Right ventricle myocardium inferior (tissue), 1 donor: ENCODE measurements at places on chromosomes 3 and 15. TPM values are rescaled to one million over a fixed set of nuclear protein-coding genes. Genes with fewer than 3 reads are reported as not detected.
A peak's percentile ranks its signal among the peaks of the same experiment; 100 is the strongest.

Gene CHRM5
- not detected for total RNA-seq

Gene LRRC49
- total RNA-seq: 70.9 TPM

Gene NTRK3
- total RNA-seq: 5.1 TPM

Gene SRP14
- total RNA-seq: 232 TPM

Gene MED12L
- total RNA-seq: 0.49 TPM

Gene AMT
- total RNA-seq: 20.5 TPM

Gene HCLS1
- total RNA-seq: 13.9 TPM

Gene PIERCE2
- total RNA-seq: 6.2 TPM

Gene DPPA4
- not detected for total RNA-seq

Gene ALDH1A2
- 14.2 TPM for total RNA-seq

Gene DHX36
- 25.1 TPM for total RNA-seq

Gene KLHL40
- not detected for total RNA-seq

GRCh38 chr3:168239287-168239686 is 143.6 kb upstream of the GOLIM4 start:
- no peak for DNase-seq

DNA sequence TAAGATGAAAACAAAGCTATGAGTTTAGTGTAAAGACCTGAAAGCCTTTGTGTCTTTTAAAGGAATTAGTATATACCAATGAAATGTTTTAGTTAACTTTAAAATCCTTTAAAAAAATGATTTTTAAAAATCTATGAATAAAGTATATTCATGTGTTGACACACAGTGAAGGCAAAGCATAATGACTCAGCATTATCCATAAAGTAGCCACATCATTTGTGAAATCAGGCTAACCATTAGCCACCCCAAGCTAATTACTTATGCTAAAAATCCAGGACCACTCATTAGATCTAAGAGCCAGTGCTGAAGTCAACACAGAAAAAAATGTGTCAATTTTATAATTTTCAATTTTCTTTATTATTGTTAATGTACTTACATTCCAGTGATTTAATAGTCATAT is 310.2 kb downstream of the TBC1D5 start:
- DNase-seq: no peak

GRCh38 chr3:2896308-2896939 is 213.8 kb downstream of the IL5RA start:
- DNase-seq: no peak

DNA sequence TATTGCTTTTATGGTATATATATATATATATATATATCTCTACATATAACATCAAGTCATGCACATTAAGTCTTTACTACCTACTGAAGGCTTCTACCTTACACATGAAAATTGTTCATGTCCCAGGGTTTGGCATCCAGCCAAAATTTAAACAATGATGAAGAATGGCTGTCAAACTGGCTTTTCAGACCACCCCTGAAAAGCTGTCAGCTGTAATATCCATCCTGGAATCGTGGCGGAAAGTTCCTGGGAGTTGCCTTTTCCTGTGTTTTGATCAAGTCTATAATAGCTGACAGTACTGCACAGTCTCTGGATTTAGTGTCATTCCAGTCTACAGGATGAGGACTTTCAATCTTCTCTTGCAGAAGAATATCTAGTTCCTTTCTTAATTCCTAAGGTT is 48.3 kb downstream of the DHX36 start:
- no peak for DNase-seq

DNA sequence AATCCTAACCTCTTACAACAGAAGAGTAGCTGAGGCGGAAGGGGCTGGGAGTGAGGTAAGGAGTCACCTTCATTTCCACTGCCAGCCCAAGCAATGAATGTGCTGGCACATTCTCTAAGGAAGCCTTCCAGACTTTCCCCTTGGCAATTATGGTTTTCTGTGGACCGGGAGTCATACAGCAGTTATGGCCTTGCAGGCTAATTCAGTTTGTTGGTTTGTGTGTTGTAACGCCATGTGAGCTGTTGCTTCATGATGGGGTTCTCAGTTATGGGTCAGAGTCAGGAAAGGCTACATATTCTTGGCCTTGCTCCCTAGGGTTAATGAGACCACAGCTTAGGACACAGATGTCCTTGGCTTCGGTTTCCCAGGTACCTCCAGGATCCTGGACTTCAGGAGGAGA is 137.0 kb downstream of the ADAMTS17 start:
- no peak for DNase-seq

GRCh38 chr3:136787349-136787748 is 31.6 kb upstream of the SLC35G2 start:
- no peak for DNase-seq

GRCh38 chr3:143750841-143751240 is 97.4 kb downstream of the SLC9A9 start:
- DNase-seq: no peak

DNA sequence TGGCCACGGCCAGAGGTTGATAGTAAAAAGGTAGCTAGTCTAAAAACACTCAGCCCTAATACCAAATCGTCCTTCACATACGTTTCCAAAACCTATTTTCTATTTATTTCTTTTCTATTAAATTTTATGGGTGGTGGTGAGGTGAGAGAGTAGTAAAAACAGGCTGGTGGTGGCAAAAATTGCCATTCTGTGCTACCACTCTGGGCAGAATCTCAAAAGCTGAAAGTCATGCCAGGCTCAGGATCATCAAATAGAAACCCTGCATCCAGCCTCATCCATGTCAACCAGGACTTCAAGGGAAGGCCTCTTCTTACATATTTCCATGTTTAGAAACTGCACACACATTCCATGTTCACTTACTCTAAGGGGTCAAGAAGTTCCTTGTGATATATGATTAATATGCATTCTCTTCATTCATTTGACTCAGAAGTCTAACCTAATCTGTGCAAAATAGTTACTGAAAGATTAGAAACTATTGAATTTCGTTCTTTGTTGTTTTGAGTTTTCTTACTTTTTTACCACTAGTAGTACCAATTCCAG is 153.1 kb downstream of the TNIK start:
- no peak for DNase-seq

DNA sequence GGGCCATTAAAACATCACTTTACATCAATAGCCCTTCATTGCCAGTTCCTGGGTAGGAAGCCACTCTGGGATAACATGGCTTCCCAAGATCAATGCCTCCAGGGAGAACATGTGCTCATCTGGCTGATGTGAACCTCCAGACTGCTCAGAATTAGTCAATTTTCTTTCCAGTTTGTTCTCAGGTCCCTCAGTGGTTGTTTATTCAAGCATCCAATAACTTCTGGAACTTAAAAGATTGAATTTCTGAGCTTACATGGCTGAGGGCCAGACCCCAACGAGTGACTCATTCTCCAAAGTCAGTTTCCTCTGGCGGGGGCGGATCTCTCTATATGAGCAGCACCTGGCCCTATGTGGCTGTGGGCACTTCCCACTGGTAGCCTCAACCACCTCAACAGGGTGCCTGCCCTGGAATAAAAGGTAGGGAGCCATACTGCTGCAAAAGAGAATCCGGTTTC is 34.0 kb downstream of the LYZL4 start:
- no peak for DNase-seq

GRCh38 chr3:148682997-148683396 is 14.7 kb upstream of the AGTR1 start:
- DNase-seq: no peak

DNA sequence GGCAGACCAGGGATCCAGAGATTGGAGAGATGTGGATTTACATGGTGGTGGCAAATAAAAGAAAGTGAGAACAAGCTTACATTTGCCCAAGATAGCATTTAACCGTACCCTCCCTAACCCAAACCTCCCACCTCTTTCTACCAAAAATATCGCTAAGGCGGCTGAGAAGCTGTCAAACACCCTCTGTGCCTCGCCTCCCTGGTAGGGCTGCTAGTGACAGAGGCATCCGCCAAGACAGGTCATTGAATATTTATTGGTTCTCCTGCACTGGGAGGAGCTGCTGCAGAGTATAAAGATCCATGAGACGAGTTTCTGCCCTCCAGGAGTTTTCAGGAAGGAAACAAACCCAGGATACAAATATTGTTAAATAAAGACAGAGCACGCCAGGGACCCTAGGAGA is 107.3 kb upstream of the TMC3 start:
- no peak for DNase-seq

DNA sequence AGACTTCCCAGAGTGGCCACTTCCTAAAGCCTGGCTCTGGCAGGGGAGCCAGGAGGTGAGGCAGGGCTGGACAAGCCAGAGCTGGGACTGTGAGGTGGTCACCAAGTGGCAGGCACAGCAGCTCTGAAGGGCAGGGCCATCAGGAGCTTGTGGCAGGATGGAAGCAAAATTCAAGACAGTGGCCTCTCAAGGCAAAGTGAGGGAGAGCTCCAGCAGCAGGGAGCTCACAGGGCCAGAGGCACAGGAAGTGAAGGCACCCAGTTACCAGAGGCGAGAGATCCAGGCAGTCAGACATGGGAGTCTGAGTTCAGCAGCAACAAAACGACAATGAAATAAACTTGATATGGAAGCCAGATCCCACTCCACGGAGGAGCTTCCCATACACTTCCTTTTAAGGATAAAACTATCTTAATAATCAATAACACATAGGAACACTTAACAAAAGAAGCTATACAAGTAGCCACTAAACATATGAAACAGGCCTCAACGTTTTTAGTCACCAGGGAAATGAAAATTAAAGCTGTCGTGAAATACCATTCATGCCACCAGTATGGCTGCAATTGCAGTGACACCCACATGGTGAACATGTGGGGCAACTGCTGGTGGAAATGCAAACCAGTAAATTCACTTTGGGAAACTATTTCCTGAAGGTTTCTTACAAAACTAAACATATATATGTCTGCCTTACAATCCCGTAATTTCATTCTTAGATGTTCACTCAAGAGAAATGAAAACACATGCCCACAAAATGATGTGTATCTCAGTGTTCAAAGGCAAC is 35.4 kb upstream of the TMEM158 start:
- no peak for DNase-seq

DNA sequence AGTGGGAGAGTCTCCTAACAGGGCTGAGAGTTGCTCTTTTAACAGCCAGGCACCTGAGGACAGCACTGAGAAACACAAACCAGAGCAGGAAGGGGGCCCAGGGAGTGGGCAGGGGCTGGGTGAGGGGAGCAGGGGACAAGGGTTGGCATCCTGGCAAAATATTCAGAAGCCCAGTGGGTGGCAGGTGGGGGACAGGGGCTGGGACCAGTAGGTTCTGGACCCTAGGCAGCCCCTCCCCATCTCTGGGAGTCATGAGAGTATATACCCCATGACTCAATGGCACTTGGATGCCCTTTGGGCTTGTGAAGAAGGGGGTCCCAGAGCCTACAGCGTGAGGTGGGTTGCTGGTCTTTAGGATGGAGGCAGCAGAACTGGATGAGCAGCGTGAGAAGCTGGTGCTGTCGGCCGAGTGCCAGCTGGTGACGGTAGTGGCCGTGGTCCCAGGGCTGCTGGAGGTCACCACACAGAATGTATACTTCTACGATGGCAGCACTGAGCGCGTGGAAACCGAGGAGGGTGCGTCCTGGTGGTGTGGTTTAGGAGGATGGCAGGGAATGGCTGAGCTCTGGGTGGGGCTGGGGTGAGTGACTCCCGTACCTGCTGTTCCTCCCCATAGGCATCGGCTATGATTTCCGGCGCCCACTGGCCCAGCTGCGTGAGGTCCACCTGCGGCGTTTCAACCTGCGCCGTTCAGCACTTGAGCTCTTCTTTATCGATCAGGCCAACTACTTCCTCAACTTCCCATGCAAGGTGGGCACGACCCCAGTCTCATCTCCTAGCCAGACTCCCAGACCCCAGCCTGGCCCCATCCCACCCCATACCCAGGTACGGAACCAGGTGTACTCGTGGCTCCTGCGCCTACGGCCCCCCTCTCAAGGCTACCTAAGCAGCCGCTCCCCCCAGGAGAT is 24.2 kb downstream of the NBEAL2 start:
- DNase-seq: peak; percentile 50

DNA sequence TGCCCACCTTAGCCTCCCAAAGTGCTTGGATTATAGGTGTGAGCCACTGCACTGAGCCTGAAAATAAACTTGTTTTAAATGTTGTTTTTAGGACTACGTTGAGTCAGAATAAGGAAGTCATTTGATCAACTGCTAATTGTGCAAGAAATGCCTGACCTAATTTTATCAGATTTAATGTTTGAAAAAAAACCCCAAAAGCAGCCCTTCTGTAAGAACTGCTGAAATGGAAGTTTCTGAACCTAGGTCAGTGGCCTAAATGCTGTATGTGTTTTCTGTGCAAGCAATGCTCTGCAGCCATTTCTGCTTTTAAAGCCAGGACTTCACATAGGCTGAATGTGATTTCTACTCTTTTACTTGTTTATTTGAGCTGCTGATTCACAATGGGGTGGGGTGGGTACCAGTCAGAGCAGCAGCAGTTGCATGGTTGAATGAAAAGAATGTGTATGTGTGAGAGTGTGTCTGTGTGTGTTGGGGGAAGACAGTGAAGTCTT is 6.6 kb downstream of the GPX1 start:
- DNase-seq: no peak

GRCh38 chr3:148253713-148254112 is 444.0 kb upstream of the AGTR1 start:
- no peak for DNase-seq

DNA sequence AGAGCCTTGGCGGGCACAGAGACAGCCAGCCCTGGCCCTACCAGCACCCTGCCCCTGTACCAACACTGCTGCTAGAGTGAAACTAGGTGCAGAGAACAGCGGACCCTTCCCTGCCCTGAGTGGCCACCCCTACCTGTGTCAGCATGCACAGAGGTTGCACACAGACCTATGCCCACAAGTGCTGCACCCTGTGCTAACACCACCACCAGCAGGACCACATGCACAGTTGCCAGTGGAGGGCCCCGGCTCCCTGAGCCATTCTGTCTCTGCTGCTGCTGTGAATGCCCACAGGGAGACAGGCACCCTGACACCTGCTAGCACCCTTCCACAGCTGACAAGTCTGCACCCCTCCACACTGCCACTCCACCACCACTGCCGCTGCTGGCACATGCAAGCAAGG is 131.8 kb downstream of the NEK11 start:
- no peak for DNase-seq

- no peak for DNase-seq
Measured at GRCh38 chr3:197364410-197365071, 66.1 kb upstream of the DLG1 start.

DNA sequence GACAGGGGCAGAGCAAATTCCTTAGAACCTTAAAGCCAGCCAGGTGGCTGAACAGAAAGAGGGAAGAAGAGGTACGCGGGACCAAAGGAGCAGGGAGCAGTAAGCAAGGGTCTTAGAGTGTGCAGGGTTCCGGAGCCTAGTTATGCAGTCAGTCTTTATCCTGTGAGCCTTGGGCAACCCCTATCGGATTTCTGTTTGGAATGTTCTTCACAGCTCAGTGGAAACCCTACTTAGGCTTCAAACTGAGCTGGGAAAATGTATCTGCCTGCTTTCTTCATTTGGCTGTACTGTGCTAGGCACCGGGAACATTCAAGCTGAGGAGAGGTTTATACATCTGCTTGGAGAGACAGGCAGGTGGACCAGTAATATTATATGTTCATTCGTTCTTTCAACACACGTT is 37.1 kb downstream of the PSMD6 start:
- no peak for DNase-seq

- DNase-seq: no peak
Measured at GRCh38 chr15:66172324-66172980, 81.1 kb downstream of the MEGF11 start.

GRCh38 chr15:55703873-55704301 is 39.1 kb downstream of the PRTG start:
- DNase-seq: no peak

GRCh38 chr3:4065085-4065484 is 238.1 kb upstream of the SETMAR start:
- no peak for DNase-seq
